ENCODE measurements at places on chromosomes 2 and 18.
A peak's percentile ranks its signal among the peaks of the same experiment; 100 is the strongest.

GRCh38 chr2:62991605-62992004 lies 59.0 kb upstream of the OTX1 start:
- no peak for DNase-seq

GRCh38 chr18:13439461-13439860 lies 220.9 kb downstream of the LDLRAD4 start:
- no peak for DNase-seq

GRCh38 chr2:147554521-147555107 lies 290.2 kb upstream of the ACVR2A start:
- DNase-seq = no peak

DNA sequence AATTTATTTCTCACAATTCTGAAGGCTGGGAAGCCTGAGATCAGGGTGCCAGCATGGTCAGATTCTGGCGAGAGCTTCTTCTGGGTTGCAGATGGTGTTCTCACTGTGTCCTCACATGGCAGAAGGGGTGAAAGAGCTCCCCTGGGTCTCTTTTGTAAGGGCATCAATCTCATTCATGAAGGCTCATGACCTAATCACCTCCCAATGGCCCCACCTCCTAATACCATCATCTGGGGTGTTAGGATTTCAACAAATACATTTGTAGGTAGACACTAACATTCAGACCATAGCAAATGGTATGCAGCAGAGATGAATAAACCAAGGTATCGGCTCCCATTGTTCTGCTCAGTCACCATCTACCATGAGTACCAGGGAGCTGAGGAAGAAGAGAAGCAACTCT lies 32.7 kb downstream of the YPEL5 start:
- DNase-seq = no peak

DNA sequence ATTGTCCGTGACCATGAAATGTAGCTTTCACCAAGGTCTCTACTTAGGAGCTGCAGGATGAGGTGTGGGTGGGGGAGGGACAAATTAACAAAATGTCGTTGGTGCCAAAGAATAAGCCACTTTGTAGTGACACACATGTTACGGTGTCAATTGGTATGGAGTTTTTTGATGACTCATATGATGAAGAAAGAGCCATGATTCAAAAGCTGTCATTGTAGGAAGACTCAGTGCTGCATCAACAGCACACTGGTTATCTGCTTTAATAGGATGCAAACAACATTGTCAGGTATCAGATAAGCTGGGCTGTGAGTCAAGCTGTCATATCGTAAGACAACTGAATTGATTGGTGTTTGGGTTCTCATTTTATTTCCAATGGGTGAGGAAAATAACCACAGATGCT lies 36.6 kb upstream of the BOD1L2 start:
- no peak for DNase-seq

DNA sequence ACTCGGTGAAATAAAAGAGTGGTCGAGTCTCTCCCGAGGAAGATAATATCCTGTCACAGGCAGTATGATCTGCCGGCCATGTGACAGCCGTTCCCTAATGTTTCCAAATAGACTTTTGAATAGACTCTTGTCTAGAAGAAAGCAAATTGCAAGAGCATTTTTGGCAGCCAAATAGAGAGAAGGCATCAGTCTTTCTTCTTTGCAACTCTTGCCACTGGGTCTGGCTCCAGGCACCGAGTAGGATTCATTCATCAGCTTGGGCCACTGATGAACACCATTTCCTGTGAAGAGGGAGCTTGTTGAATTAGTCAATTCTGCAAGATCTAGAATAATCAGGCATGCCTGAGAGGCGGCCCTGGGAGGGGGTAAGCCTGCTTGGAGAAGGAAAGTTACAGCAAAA lies 165.6 kb downstream of the KLHL29 start:
- no peak for DNase-seq

- peak; percentile 67 for DNase-seq
These were observed 84.2 kb upstream of the LAPTM4A start for GRCh38 chr2:20135631-20136050.

DNA sequence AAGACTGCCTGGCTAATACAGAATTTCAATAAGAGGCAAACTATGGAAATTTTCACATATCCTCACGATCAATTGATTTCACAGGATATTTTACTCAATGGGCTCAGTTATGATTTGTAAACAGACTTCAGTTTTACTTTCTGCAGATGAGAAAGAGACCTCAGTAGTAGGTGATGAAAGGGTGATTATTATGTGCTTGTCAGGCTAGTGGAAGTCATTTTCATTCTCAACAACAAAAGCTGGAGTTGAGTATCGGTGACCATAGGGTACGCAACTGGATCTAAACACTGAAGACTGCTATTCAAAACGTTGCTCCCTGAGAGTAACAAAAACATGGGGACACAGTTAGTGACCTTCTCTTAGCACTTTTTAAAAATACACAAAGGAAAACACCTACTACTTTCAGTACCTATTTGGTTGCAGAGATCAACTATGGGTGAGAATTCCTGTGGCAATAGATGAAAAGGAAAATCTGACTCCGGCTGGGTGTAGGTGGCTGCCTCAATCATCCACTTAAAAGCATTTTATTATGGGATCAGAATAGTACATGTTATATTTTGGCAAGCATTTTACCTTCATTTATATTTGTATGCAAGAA lies 126.2 kb upstream of the VRK2 start:
- DNase-seq = no peak

GRCh38 chr2:219352448-219353023 lies 20.0 kb upstream of the RESP18 start:
- peak; percentile 82 for DNase-seq

- DNase-seq = no peak
These were observed 33.0 kb upstream of the NPAS2 start for GRCh38 chr2:100786985-100787384.

GRCh38 chr2:13950761-13951160 lies 681.8 kb upstream of the LRATD1 start:
- DNase-seq = no peak

DNA sequence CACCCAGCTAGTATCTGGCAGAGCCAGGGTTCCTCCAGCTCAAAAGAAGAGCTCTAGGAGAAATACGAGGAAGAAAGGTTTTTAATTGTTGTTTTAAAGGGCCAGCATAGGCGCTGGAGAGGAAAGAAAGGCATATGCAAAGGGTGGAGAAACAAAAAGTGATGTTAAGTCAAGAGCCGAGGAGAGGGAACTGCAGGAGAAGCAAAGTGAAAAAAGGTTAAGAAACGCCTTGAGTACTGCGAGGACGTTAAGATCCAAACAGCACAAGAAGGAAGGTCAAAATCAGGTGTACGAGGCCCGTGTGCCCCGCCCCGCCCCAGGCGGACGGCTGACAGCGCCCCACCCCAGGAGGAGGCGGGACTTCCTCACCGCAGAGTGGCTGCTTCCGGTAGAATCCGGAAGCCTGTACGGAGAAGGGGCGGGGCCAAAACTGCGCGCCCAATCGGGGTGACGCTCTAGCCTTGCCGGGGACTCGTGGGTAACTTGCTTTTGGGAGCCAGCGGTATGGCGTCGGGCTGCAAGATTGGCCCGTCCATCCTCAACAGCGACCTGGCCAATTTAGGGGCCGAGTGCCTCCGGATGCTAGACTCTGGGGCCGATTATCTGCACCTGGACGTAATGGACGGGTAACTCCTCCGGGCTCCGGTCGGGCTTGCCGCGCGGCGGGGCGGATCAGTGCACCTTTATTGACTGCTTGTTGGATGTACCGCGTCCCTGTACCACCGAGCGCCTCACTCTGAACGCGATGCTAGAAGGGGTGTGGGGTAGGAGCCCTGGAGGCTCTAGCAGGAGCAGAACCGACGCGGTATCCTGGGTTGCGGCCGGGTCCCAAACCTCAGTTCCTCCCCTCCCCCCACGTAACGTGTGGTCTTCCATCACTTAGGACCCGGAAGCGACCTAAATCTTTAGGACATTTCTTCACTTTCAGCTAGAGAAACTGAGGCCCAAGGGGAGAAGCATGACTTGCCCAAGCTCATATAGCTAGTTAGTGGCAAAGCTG lies at the start of gene RPE:
Gene RPE, plus strand, starts transcription at position 481 of the 1,000 bp plus-strand sequence. Its CDS starts 24 bp downstream, at position 505.
- DNase-seq = peak; percentile 92

- DNase-seq = no peak
These were observed 42.9 kb downstream of the MREG start for GRCh38 chr2:215970425-215970824.

DNA sequence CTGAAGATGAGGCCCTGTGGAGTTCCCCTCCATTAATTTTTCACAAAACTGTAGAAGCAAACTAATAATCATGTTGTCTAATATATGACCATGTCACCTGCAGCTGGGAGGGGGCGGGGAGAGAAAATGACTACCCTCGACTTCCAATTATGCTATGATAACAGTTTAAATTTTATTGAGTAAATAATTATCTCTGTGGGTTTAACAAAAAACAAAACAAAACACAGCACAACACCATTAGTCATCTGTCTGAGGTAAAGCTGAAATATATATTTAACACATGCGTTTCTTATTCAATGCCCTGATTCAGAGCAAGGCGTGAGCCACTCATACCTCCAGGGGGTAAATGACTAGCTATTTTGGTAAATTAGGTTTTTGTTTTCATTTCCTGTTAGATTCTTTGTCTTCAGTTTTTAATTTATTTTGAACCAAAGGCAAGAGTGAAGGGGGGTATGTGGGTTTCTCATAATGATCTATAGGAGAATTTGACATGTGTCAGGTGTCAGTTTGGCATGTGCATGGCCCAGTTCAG lies 77.4 kb upstream of the ZCCHC2 start:
- DNase-seq = no peak

GRCh38 chr2:54657664-54658083 lies 65.8 kb upstream of the EML6 start:
- DNase-seq = peak; percentile 33

DNA sequence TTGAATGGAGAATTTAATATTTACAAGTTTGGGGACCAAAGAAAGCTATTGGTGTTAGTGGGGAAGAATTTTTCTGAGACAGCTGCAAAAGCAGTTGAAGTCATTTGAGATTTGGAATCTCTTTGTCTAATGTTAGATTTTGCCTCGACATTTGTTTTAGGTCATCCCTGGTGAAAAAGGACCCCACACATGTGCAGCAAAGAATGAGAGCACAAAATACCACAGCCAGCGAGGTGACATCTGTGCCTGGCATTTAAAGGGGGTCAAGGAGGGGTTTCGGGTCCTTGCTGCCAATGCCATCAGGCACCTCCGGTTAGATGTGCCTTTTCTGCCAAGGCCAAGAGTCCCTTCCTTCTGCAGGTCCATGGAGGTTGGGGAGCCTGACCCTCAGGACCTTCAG lies 173.3 kb downstream of the TRIB2 start:
- DNase-seq = no peak

DNA sequence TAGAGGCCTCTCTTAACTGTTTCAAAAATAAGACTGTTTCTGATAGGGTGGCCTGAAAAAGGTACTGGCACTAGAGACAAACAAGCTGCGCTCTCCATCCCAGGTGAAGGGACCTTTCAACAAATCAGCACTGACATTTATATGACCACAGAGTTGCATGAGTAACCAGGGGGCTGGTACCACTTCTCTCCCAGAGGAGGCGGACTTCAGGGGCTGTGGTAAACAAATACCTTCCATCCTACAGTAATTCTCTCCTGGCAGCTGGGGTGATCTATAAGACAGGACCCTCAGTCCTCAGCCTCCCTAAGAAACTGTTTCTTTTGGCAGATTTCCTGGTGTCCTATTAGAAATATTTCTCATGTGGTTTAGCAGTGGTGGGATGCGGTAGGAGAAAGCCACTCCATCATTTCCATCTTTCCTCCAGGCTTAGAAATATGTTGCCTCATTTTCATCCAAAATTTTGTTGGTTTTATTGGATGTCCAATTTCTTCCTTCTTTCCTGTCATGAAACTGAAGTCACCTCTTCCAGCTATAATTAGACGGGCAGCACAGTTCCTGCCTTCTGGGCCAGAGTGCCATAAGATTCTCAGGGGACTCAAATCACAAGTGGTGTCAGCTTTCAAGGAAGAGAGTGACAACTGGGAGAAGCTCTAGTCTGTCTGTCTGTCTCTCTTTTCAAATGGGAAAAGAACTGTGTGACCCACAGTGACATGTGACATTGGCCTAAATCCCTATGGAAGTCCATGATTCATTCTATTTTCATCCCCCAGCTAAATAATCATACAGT lies 96.4 kb downstream of the CYRIA start:
- no peak for DNase-seq

- no peak for DNase-seq
These were observed 170.6 kb upstream of the SERPINE2 start for GRCh38 chr2:224209555-224210285.

DNA sequence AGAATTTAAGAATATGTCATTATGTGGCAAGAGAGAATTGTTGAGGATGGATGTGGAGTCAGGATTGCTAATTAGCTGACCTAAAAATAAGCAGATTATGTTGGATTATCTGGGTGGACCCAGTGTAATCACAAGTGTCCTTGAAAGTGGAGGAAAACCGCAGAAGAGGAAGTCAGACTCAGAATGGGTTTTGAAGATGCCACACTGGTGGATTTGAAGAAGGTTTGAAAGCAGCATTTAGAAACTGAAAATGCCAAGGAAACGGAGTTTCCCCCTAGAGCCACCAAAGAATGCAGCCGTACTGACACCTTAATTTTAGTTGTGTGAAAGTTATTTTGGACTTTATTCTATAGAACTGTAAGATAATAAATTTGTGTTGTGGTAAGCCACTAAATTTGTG lies 41.6 kb upstream of the DPP10 start:
- DNase-seq = no peak

DNA sequence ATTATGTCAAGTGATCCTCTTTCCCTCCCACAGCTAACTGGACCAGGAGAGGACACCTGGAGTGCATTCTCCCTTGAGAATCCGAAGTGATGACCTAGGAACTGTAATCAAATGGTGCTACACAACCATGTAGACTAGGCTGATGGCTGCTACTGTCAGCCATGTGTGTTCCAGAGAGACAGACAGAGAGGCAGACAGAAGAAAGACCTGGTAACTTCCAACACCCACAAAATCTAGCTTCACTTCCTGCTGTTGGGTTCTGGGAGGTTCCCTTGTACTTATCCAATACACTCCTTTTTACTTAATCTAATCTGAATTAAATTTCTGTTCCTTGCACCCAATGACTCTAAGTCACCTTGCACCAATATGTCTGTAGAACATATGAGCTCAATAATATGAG lies 72.3 kb downstream of the AAK1 start:
- DNase-seq = no peak

GRCh38 chr18:13545514-13545913 lies 180.8 kb downstream of the FAM210A start:
- DNase-seq = no peak

DNA sequence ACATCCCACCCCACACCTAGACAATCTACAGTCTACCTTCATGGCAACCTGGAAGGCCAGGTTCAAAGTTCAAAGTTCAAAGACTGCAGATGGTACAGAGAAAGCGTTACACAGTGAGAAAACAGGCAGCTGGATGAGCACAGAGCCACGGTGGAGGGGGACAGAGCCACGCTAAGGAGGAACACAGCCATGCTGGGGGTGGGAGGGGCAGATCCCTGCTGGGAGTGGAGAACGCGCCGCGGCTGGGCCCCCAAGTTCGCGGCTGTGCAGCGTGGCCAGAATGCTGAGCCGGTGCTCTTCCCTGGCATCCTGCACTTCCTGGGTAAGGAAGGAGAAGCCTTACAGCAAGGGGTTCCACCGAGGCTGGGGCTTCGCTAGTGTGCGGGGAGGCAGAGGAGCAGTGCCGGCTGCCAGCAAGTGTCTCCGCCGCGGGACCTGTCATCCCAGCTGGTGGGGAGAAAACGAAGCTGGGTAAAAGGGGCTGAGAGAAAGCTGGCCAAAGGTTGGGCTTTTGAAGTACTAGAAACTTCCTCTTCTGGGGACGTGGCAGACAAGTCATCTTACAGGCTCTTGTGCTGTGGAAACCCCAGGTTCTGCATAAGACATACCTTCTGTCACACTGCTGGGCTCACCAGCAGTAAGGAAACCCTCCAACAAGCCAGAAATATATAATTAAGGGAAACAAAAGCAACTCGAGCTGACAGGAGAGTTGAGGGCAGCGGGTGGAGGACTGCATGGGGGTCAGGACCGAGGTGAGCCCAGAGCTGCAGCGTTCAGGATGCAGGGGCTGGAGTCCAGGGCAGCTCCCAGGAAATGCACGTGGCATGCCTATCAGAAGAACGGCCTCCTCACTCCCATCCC lies 115.5 kb downstream of the HDAC4 start:
- DNase-seq = no peak
